ENCODE measurements at places on chromosomes 6 and 20. TPM values are rescaled to one million over a fixed set of nuclear protein-coding genes. Genes with fewer than 3 reads are reported as not detected.

Gene PSORS1C1
- 11.0 TPM for total RNA-seq

Gene DEFB126
- not detected for total RNA-seq

Gene CST2
- total RNA-seq: not detected

Gene SLC22A23
- 46.0 TPM for total RNA-seq

Gene GUCA1A
- total RNA-seq: not detected

Gene VSX1
- total RNA-seq: not detected

Gene ZDHHC14
- total RNA-seq: 17.8 TPM

Gene BPIFB1
- total RNA-seq: 0.78 TPM

Gene PDYN
- total RNA-seq: not detected

Gene WFDC2
- 144 TPM for total RNA-seq

Gene TAF4
- 26.0 TPM for total RNA-seq

Gene NTSR1
- 0.40 TPM for total RNA-seq

Gene IMPG1
- total RNA-seq: not detected

Gene SYNE1
- 65.6 TPM for total RNA-seq

Gene SLC22A1
- 8.9 TPM for total RNA-seq

Gene VGLL2
- total RNA-seq: not detected

Measured in mucosa of gallbladder (tissue), 1 donor.